SW480 (cell line): ENCODE measurements at places on chromosomes 13 and 19.
A peak's percentile ranks its signal among the peaks of the same experiment; 100 is the strongest.

GRCh38 chr19:32823747-32824102 is 45.8 kb downstream of the SLC7A9 start:
- no peak for DNase-seq

DNA sequence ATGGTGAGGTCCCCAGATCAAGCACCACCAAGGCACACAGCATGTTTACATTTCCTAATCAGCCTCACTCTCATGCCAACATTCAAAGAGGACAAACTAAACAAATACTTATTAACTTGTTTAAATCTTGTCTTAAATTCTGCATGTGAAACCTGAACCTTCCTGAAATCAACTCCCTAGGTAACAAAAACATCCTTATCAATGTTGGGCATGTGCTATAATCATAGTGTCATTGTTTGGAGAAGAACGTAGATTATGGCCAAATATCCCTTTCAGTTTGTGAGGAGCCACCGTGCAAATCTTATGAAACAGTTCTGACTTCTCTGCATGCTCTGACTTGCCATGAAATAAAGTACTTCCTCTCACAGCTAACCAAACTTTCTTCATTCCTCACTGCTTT is 123.8 kb downstream of the NDFIP2 start:
- no peak for DNase-seq

GRCh38 chr19:6577476-6578125 is 13.3 kb downstream of the CD70 start:
- DNase-seq: peak; percentile 80

GRCh38 chr19:5621945-5622464 is 571 bp downstream of the SAFB2 start:
- DNase-seq: no peak

GRCh38 chr13:104875038-104875754 is 1660.3 kb downstream of the EFNB2 start:
- no peak for DNase-seq

DNA sequence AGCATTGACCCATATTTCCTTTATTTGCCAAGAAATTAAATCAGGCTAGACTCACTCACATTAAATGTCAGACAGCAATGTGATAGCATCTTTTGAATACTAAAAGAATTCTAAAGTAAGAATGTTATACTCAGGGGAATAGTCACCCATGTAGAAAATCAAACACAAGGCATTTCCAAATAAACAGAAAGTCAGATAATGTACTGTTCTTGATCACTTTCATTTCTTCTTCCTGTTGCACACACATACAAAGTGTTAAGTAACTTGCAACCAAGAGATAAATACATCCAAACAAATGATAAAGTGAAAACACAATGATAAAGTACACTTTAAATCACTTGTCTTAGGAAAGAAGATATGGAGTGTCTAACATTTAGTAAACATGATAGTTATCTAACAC is 1366.6 kb upstream of the MIR17HG start:
- no peak for DNase-seq

GRCh38 chr13:76723551-76724232 is 162.5 kb downstream of the KCTD12 start:
- no peak for DNase-seq

GRCh38 chr19:3201072-3201700 is 15.5 kb downstream of the NCLN start:
- DNase-seq: no peak

- peak; percentile 80 for DNase-seq
Observed at GRCh38 chr19:38675611-38676010, 28.2 kb downstream of the ACTN4 start.

GRCh38 chr13:62524061-62524460 is 1108.4 kb upstream of the PCDH20 start:
- no peak for DNase-seq

DNA sequence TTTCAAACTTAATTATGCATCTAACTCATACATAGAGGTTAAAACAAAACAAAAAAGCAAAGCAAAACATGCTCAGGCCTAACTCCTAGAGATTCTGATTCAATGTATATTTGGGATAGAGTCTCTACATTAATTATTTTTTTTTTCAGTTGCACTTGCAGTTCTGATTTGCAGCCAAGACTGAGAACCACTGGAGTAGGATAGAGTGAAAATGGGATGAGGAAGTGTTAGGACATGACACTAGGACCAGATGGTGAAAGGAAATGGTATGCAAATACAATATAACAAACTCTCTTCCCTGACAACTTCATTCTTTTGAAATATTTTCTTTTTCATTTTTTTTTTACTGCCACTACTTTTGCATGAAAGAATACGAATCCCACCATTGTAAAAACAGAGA is 1.8 kb downstream of the CCDC122 start:
- no peak for DNase-seq

DNA sequence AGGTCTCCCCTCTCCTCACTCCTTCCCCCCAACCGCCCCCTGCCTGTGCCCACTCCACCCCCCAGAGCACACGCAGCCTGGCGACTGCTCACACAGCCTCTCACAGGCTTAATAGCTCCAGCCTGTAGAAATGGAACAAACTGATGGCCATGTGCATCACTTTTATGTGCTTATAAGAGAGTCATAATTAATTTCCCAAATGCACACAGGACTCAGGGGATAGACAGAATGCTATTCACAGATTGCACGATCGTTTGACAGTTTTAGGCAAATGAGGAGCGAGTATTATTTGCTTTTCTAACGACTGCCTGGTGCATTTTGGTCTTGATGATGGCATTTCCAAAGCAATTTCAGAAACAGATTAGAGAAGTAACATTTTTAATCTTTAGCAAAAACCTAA is 97.7 kb upstream of the VSTM2B start:
- DNase-seq: no peak

DNA sequence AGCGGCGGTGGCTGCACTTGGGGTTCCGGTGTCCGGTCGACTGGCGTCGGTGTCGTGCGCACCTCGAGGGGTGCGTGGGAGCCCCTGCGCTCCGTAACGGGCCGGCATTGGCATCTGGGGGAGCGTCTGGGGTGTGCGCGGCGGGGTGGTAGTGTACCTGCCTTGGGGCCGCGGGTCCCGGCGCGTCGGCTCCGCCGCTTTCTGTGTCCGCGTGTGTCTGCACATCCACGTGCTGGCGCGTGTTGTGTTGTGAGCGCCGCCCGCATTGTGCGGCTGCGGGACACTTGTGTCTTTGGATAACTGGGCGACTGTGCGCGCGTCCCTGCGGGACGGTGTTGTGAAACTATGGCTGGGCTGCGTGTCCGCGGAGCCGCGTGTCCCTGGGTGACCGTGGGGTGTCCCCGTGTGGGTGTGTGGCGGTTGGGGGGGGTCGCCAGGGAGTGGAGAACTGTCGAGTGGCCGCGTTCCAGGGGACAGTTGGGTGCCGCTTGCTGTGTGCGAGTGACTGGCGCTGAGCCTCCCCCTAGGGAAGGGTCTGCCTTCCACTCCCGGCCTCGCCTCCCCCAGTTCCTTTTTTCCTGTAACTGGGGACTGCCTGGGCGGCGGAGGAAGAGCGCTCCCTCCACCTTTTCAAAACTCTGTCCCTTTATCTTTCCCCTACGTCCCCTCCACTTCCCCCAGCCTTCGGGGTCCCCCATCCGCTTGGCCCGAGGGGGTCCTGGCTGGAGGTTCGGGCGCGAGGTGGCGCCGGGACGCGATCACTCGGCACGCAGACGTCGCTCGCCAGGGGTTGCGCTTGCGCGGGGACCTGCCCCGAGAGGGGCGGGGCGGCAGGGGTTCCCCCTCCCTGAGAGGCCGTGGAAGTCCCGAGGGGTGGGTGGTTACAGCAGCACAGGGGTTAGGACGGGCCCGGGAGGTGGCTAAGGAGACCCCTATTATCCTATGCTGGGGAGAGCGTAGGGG is 5.7 kb upstream of the NFIC start:
- DNase-seq: no peak

- DNase-seq: no peak
Observed at GRCh38 chr13:60707878-60708277, 310.9 kb downstream of the TDRD3 start.

DNA sequence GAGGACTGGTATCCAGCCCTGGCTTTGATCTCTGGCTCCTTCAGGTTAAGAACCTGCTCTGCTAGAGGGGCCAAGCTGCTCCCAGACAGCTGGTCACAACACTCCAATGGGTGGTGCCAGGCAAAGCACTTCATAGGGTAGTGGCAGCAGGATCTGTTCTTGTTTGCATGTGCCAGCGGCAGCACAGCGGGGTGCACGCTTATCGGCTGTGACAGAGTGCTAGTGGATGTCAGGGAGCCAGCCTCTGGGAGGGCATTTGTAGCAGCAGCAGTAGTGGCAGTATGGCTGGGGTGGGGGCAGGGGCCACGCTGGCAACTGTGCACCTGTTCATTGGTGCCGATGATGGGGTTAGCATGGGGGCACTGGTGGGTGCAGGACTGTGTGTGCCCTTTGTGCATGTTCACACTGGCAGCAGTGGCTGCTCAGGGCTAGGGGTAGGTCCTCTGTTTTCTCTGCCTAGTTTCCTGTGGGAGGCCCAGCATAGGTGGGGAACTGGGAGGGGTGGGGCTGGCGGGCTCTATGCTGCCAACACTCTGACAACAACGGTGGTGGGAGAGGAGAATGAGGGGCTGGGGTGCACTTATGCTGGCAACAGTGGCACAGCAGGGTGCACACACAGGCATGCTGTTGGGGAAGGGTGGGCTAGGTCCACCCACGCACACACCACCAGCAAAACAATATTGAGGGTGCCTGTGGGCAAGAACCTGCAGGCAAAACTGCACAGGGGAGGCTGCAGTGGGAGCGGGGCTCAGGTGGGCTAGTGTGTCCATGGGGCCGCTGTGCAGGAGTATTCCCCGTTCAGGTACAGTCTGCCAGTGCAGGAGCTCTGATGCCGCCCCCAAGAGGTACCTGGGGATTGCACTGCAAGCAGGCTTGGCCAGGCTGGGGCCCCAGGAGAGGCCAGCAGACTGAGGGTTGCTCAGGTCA is 19.3 kb downstream of the AP1M1 start:
- DNase-seq: no peak

DNA sequence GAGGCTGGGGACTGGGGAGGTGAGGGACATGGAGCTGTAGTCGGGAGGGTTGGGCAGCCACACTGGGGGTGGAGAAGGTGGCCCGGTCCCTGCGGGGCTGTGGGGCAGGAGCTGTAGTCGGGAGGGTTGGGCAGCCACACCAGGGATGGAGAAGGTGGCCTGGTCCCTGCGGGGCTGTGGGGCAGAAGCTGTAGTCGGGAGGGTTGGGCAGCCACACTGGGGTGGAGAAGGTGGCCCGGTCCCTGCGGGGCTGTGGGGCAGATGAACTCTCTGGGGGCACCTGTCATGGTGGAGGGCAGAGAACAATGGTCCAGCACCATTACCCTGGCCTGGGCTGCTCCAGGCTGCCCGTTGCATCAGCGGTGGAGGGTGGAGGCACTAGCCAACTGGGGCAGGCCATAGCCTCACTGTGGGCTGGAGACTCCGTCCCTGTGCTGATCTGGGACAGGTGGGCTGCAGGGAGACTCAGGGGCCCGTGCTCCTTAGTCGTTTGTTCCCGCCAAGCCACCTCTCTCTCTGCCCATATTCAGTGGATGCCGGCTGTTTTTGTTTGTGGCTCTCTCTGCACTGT is 51.4 kb downstream of the ATP11A start:
- no peak for DNase-seq

- no peak for DNase-seq
Observed at GRCh38 chr13:110676595-110677587, 29.0 kb downstream of the CARS2 start.

GRCh38 chr13:49395451-49395865 is 48.4 kb downstream of the CAB39L start:
- no peak for DNase-seq

- DNase-seq: peak; percentile 92
Observed at GRCh38 chr13:28753208-28753892, 34.6 kb upstream of the SLC46A3 start.

DNA sequence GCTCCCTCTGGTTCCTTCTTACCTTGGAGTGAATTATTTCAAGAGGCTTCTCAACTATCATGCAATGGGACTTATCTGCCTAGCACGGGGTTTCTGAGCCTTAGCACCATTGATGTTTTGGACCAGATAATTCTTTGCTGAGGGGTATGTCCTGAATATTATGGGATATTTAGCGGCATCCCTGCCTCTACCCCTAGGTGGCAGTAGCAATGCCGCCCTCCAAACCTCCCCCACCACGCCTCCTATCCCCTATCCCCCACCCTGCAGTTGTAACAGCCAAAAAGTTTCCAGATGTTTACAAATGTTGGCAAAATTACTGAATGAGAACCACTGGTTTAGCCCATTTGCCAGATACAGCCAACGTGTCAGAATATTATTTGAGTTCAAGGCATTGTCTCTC is 125.5 kb downstream of the POSTN start:
- no peak for DNase-seq

DNA sequence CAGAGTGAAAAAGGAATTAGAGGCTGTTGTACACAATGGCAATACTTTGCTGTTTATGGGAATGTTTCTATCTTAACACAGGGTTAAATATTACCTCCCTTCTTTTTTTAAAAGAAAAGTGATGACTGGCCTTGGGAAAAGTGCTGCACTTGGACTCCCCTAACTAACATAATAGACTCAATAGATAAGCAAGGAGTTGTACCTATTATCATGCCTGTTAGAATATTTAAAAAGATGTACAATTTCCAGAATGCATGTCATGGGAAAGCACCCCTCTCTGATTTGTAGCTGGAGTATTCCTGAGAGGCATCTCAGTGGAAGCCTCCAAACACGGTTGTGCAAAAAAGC is 79.3 kb upstream of the GPC6 start:
- no peak for DNase-seq

- no peak for DNase-seq
Observed at GRCh38 chr13:87208636-87209035, 462.5 kb upstream of the SLITRK5 start.

DNA sequence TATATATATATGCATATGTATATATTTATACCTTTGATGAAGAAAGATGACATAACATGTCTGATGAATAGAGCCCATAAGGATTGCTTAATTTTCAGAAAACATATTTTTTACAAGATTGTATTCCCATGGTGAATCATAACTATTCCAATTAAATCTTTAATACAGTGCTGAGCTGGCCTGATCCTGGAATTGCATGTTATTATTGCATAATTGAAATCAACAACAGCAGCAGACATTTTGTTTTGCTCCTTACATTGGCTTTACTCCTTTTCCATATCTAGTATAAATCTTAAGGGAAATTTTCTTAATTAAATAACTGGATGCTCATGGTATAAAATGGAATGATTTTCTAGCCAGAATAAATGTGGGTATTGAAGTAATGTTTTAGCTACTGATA is 22.0 kb downstream of the POSTN start:
- no peak for DNase-seq

GRCh38 chr19:39498798-39499642 is at the start of gene DLL3:
TSS of gene DLL3 (plus strand) at chr19:39498947. CDS start at chr19:39498975, 28 bp downstream.
- peak; percentile 34 for DNase-seq

GRCh38 chr13:19742643-19743042 is 40.1 kb downstream of the PSPC1 start:
- DNase-seq: no peak

- no peak for DNase-seq
Observed at GRCh38 chr13:114102521-114103288, 29.7 kb downstream of the RASA3 start.
